Fibroblast of lung (primary cell): ENCODE measurements at places on chromosomes 3 and 15. TPM values are rescaled to one million over a fixed set of nuclear protein-coding genes. Genes with fewer than 3 reads are reported as not detected.

The SAMD7 gene
- polyA plus RNA-seq = not detected in 2 replicates

GRCh38 chr3:157294491-157294890 is 134.5 kb upstream of the CCNL1 start:
- no peak overlapping the region for H3K4me3 ChIP-seq
- no peak for DNase-seq
- peaks cover 13% of the 10 kb centered on the region for H3K4me1 ChIP-seq
- H3K27me3 ChIP-seq = no peaks in the 10 kb centered on the region

The PIK3CB gene
- 12.4 and 18.2 TPM in 2 replicates for polyA plus RNA-seq

DNA sequence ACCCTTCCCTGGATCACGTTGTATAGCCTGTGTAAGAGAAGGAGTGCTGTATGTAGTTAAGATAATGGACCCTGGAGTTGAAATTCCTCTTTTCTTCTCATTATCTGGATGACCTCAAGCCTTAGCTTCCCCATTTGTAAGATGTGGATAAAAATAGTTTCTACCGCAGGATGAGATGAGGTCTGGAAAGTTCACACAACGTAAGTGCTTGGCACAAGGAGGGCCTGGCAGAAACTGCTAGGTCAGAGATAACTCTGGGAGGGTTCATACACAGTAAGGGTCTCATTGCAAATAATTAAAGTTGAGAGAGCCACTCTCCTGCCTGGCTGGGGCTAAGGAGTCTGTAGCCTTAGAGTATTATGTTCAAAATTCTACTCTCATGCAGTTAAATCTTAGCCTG is 214.4 kb downstream of the LRTM1 start:
- H3K36me3 ChIP-seq = no peaks in the 10 kb centered on the region
- H3K27me3 ChIP-seq = no peaks in the 10 kb centered on the region
- no peak overlapping the region for H3K27ac ChIP-seq
- no peak for DNase-seq

The NR1I2 gene
- polyA plus RNA-seq = 0.03 TPM in 1 of 2 replicates, not detected in the other

DNA sequence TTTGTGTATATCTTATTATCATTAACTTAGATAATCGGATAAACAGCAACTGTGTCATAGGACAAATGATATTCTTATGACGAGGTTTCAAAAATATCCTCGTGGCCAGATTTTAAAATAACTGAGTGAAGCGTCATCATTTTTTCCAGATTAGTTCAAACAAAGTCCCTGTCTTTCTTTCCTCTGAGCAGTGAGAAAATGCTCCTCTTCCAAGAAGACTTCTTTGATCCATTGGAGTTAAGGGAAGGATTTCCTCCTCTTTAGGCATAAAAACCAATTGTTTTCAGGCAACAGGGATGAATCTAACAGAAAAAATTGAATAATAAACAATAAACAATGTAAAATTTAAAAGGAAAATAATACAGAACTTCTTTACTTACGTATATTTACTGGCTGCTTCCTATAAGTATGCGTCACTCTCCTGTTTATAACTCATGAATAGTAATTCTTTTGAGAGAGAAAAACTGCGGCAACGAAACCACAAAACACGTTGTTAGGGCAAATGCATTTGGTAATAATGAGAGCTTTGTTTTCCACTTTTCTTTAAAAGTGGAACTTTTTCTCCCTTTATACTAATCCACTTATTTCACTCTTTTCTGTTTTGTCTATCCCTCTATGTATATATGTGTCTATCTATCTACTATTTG is 419.4 kb upstream of the ONECUT1 start:
- no peaks in the 10 kb centered on the region for H3K27me3 ChIP-seq
- no peaks in the 10 kb centered on the region for H3K4me1 ChIP-seq
- peak; percentile 29 for DNase-seq
- H3K27ac ChIP-seq = no peak overlapping the region

GRCh38 chr3:197501879-197502620 is 53.7 kb downstream of the BDH1 start:
- H3K4me3 ChIP-seq = no peak overlapping the region

The AGTR1 gene
- polyA plus RNA-seq = 1.6 and 3.9 TPM in 2 replicates

DNA sequence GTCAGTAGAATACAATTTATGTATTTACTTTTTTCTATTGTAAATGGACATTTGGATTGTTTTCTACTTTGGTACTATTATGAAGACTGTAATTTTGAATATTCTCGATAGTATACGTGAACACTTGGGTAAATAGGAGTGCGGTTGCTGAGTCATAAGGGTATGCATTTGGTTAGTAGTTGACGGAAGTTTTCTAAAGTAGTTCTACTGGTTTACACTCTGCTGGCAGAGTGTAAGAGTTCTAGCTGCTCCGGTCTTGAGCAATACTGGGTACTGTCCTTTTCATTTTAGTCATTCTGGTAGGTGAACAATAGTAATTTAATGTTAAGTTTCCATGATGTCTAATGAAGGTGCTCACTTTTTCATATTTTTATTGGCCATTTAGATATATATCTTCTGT is 70.0 kb downstream of the MEF2A start:
- H3K4me1 ChIP-seq = no peaks in the 10 kb centered on the region
- H3K36me3 ChIP-seq = no peaks in the 10 kb centered on the region
- DNase-seq = no peak

DNA sequence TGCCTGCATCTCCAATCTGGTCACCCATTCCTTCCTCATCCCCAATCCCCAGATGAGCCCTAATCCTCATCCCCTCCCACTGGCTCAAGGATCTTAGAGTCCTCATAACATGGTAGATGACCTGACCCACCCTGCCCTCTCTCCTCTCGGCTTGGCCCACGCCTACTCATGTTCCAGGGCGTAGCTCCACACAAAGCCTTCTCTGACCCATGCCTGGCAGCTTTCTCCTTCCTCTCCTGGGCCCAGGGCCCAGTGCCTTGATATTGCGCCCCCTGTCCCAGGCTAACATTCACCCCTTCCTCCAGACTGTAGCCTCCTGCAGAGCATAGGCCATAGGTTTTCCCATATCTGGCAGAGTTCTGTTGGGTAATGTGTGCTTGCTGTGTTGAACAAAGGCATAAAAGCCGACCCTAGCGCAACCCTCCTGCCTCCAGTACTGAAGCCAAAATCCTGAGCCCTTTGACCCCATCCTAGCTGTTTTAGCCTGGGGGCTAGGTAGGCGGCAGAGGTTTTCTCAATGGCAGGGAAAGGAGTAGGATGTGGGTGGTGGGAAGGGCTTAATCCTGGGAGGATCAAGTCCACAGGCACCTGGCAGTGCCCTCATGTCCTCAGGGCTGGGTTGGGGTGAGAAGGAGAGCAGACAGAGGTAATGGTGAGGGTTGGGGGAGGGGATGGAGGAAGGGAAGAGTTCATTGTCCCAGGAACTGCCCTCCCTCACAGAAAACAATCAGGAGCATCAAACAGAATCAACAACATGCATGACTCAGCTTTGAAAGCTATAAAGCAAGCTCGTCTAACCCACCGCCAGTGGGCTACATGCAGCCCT is 35.5 kb downstream of the MESD start:
- no peak for DNase-seq
- H3K4me1 ChIP-seq = peaks cover 2% of the 10 kb centered on the region
- no peak overlapping the region for H3K27ac ChIP-seq
- peaks cover 5% of the 10 kb centered on the region for H3K36me3 ChIP-seq

- no peak overlapping the region for H3K27ac ChIP-seq
- H3K4me3 ChIP-seq = no peak overlapping the region
- no peak for DNase-seq
- H3K4me1 ChIP-seq = no peaks in the 10 kb centered on the region
Observed at GRCh38 chr3:40070816-40071215, 238.7 kb upstream of the EIF1B start.
